Activated CD8-positive, alpha-beta T cell treated with anti-CD3 and anti-CD28 coated beads, Interleukin-2, amount 10 ng/mL, durations not matched to agents 7 days and 5 days (primary cell): ENCODE measurements at places on chromosomes 7 and 10.

DNA sequence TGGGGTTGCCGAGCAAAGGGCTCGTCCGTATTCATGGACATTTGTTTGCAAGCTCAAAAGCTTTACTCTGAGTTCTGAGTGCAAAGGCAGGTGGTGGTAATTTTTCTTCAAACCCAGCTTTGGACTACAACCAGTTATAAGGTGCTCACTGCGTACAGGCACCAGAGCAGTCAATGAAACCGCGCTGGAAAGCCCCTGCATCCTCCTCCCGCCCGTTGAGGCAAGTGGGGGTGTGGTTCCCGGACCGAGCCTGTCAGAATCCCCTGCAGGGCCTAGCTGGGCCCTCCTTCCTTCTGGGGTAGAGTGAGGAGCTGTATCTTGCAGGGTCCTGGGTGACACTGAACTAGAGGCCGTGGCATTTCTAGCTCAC is 22.3 kb downstream of the AMZ1 start:
- H3K27me3 ChIP-seq = peaks cover 29% of the 10 kb centered on the region
- peak overlapping the region; percentile 63 for H3K27ac ChIP-seq
- DNase-seq = peak; percentile 47
- H3K4me1 ChIP-seq = peaks cover 47% of the 10 kb centered on the region
- H3K36me3 ChIP-seq = no peaks in the 10 kb centered on the region

DNA sequence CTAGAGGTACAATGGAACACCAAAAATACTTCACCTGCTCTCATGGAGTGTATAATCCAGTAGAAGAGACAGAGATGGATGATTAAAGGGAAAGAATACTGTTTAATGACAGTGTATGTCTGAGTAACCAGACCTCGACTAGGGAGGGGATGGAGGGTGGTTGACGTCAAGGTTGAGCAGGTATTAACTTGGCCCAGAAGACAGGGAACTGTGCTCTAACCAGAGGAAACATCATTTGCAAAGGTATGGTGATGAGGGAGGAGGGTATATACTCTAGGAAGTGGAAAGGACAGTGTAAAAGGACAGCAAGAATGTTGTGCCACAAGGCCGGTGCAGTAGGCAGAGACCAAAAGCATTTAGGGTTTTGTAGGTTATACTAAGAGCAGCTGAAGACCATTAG is 2.9 kb downstream of the MIOS start:
- no peaks in the 10 kb centered on the region for H3K27me3 ChIP-seq
- H3K36me3 ChIP-seq = peaks cover 48% of the 10 kb centered on the region
- peak overlapping the region; percentile 95 for H3K27ac ChIP-seq
- DNase-seq = no peak

GRCh38 chr7:136067277-136067676 is 90.1 kb upstream of the MTPN start:
- H3K4me1 ChIP-seq = no peaks in the 10 kb centered on the region
- no peaks in the 10 kb centered on the region for H3K36me3 ChIP-seq
- DNase-seq = no peak
- no peaks in the 10 kb centered on the region for H3K27me3 ChIP-seq
- H3K27ac ChIP-seq = no peak overlapping the region
- no peak overlapping the region for H3K4me3 ChIP-seq

GRCh38 chr7:128233471-128233870 is 7.6 kb upstream of the LEP start:
- no peak overlapping the region for H3K4me3 ChIP-seq
- no peak overlapping the region for H3K27ac ChIP-seq
- H3K36me3 ChIP-seq = peaks cover 7% of the 10 kb centered on the region

DNA sequence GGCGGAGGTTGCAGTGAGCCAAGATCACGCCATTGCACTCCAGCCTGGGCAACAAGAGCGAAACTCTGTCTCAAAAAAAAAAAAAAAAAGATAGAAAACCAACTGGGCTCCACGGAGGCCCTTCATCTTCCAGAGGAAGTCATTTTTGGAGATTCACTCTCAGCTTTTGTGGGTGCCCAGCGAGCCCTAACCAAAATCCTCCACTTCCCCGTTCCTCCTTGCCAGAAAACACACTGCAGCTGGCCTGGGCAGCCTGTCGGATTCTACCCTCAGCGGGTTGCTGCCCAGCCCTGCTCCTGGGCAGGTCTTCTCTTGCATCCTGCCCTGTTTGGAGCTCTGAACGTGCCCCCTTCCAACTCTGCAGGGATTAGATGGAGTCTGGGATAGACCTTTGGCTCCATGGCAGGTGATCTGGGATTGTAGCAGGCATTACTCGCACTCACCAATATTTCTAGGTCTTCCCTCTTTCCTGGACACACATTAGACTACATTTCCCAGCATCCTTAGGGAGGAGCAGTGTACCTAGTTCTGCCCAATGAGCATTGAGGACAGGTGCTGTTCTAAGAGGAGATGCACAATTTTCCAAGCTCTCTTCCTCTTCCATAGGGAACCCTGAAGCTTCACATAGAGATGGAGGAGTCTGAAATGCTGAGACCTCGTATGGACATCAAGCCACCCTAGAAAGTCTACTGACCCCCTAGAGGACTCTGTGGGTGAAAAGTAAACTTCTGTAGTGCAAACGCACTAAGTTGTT is 4.6 kb downstream of the GRID2IP start:
- H3K27ac ChIP-seq = no peak overlapping the region
- H3K4me1 ChIP-seq = peaks cover 14% of the 10 kb centered on the region
- H3K36me3 ChIP-seq = no peaks in the 10 kb centered on the region
- no peak overlapping the region for H3K4me3 ChIP-seq
